ENCODE measurements at places on chromosomes 12 and 14.

- no peak for DNase-seq
These were observed 7.5 kb upstream of the SYNE3 start for GRCh38 chr14:95523815-95524448.

DNA sequence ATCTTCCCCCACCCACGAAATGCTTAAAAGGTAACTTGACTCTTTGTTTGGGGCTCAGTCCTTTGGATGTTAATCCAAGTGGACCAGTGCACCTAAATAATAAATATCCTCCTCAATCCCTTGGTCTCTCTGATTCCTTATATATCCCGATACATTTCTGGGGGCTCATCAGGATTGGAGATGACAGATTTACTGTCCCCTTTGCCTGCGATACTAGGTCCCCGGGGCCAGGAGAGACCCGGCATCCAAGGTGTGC, 26.3 kb downstream of the KLRK1 start:
- no peak for DNase-seq

DNA sequence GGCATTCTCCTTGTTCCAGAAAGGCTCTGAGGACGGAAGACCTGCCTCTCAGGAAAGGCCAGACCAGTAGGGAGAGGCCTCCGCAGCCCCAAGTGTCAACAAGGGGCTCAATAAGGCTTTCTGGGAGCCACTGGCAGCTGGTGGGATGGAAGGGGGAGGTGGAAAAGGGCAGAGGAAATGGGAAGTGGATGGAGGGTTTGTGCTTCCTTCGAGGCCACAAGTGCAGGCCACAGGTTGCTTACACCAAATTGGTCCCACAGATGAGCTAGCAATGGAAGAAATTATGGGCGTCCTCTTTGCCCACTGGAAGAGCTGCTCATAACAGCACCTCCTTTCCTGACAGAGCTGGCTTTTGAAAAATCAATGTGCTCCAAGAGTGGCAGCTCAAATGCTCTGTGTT, 28.2 kb downstream of the P2RX4 start:
- DNase-seq: no peak

- DNase-seq: no peak
These were observed 5.5 kb downstream of the CNTN1 start for GRCh38 chr12:40697566-40698259.

- no peak for DNase-seq
These were observed 388.8 kb upstream of the PDE3A start for GRCh38 chr12:19979584-19979983.

DNA sequence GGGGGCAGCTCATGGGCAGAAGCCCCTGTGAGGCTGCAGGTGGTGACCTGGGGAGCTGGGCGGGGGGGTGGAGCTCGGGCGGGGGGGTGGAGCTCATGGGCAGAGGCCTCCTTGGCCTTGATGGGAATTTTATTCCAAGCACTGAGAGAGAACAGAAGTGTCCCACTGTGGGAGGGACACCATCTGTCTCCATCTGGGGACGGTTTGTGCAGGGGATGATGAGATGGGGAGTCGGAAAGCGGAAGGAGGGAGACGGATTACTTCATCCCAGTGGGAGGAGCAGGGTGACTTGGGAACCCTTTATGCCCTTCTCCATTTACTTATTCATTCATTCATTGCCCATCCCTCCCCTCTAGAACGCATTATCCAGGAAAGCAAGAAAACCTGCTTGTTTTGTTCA, 304.7 kb downstream of the ADGRD1 start:
- DNase-seq: no peak

- no peak for DNase-seq
These were observed 81.9 kb downstream of the PELI2 start for GRCh38 chr14:56199982-56200577.

- DNase-seq: no peak
These were observed 133.0 kb upstream of the FRMD6 start for GRCh38 chr14:51518711-51519110.

- no peak for DNase-seq
These were observed 235.0 kb downstream of the EFCAB11 start for GRCh38 chr14:89719366-89720075.

DNA sequence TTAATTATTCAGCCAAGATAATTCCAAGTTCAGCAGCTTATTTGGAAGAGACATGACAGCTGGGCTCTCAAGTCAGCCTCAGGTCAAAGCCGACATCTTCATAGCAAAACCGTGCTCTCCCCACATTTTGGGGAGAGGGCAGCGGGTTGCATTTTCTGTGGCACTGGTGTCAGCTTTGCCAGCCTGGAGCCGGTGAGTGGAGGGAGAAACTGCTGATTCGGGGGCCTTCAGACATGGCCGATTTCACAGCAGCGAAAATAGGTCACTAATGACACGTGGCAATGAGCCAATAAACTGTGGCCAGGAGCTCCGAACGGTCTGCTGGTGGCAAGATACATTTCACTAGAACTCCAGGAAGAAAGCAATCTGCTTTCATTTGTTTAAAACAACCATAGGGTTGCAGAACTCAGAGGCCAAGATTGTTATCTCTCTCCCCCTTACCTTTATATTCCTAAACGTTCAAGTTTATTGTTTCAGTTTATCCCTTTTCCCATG, 173.2 kb downstream of the CAND1 start:
- DNase-seq: no peak

GRCh38 chr12:56162468-56163290, 4.5 kb downstream of the MYL6 start:
- DNase-seq: no peak

DNA sequence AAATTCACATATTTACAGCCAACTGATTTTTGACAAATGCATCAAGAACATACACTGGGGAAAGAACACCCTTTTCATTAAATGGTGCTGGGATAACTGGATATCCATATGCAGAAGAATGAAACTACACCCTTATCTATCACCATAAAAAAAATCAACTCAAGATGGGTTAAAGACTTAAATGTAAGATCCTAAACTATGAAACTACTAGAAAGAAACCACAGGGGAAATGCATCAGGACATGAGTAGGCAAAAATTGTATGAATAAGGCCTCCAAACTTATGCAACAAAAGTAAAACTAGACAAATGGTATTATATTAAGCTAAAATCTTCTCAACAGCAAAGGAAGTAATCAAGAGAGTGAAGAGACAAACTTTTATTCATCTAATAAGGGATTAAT, 242.6 kb downstream of the CPNE8 start:
- no peak for DNase-seq

DNA sequence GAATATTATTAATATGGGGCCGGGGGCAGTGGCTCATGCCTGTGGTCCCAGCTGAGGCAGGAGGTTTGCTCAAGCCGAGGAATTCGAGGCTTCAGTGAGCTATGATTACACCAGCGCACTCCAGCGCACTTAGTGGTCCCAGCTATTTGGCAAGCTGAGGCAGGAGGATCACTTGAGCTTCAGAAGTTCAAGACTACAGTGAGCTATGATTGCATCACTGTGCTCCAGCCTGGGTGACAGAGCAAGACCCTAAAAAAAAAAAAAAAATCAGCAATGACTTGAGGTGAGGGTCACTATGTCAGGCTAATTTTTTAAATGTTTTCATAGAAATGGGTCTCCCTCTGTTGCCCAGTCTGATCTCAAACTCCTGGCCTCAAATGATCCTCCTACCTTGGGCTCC, 243.4 kb downstream of the RBM19 start:
- no peak for DNase-seq

GRCh38 chr12:78118486-78118885, 287.8 kb downstream of the NAV3 start:
- DNase-seq: no peak

GRCh38 chr12:2509137-2509536, 285.6 kb upstream of the FKBP4 start:
- no peak for DNase-seq

GRCh38 chr12:96482086-96482485, 7.3 kb upstream of the CFAP54 start:
- DNase-seq: no peak

- DNase-seq: no peak
These were observed 105.3 kb downstream of the TGFB3 start for GRCh38 chr14:75876530-75876929.

GRCh38 chr12:117142094-117142493, 42.9 kb upstream of the TESC start:
- no peak for DNase-seq

GRCh38 chr14:64910847-64911495, 3.3 kb upstream of the CHURC1 start:
- DNase-seq: no peak

GRCh38 chr12:113119980-113120669, 15.4 kb downstream of the RASAL1 start:
- no peak for DNase-seq

GRCh38 chr14:22597771-22598098, 365 bp upstream of the ABHD4 start:
- no peak for DNase-seq

- no peak for DNase-seq
These were observed 95.7 kb downstream of the PPP2R5C start for GRCh38 chr14:101857226-101857625.

DNA sequence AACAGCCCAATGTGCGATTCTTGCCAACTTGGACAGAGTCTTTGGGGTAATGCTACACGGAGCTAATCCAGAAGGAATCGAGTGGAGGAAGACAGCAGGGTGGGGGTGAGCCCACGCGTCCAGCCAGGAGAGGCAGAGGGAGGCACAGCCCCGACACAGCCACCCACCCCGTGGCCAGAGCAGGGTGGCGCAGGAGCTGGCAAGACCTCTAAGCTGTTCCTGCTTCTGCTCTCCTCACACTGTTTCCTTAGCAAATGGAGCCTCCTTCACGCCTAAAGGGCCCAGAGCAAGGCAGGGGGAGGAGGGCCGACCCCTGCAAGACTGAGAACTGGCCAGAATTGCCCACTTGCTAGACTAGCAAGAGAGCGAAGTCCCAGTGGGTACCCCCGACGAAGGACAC, 91.5 kb downstream of the FBXL14 start:
- no peak for DNase-seq

- DNase-seq: no peak
These were observed 17.8 kb upstream of the RFC5 start for GRCh38 chr12:117998719-117999118.

DNA sequence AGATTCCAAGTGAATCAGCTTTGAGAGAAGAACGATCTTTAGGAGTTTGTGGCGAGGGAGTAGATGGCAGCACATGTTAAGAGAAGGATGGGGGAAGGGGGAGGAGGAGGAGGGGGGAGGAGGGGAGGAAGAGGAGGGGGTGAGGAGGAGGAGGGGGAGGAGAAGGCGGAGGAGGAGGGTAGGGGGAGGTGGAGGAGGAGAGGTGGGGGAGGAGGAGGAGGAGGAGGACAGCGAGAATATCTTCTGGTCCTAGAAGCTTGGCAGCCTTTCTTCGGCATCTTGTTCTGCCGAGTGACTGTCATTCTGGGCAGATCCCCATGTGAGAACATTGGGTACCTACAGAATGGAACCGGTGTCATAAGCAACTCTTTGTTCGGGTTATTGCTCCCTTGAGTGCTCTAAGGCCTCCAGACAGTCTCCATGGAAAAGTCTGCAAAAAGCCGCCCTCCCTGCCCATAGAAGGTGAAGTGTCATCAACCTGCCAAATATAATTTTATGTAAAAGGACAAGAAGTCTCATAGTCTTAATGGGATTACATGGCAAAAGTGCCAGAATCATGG, 6.9 kb downstream of the RFC5 start:
- no peak for DNase-seq

DNA sequence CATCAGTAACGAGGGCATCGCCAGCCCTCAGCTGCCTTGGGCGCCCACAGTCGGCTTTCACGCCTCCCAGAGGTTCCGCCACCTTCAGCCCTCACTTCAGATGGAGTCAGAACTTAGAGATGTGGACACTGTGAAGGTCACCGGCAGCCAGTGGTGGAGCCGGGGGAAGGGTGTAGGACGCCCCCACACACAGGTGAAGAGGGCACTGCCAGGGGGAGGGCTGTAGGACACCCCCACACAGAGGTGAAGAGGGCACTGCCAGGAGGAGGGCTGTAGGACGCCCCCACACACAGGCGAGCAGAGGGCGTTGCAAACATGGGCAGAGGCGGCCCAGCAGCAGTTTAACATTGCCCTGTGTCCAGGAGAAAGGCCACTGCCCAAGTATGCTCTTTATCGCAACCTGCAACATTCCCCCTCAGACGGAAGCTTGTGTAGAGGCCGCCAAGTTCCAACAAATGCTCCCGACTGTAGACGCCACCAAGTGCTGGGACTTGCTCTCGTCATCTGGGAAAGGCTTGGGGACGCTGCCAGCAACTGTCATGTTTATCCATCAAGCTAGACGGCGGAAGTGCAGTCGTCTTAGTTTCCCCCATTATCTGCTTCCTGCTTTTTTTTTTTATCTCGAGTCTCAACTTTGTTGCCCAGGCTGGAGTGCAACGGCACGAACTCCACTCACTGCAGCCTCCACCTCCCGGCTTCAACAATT, 4.9 kb upstream of the ANKLE2 start:
- no peak for DNase-seq

GRCh38 chr12:96811083-96811482, 96.0 kb upstream of the NEDD1 start:
- no peak for DNase-seq

GRCh38 chr14:61042220-61042619, 61.2 kb downstream of the SLC38A6 start:
- no peak for DNase-seq

GRCh38 chr14:35286707-35287106, 5.5 kb upstream of the PSMA6 start:
- DNase-seq: no peak

- no peak for DNase-seq
These were observed 325.9 kb upstream of the LRFN5 start for GRCh38 chr14:41280745-41281144.

DNA sequence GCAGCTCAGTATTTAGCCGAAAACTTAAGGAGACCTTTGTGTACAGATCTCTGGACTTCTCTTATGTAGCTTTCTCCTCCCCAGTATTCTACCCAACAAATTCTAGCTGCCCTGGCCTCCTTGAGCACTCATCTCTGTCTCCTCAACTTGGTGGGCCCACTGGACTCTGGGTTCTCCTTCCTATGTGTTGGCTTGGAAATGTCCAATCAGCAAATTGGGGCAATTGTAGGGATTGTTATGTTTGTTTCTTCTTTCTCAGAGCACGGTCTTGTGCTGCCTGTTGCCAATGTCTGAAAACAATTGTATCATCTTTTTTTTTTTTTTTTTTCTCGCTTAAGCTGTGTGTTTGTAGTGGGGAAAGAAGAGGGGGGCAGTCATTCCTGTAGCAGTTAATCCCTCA, 30.2 kb downstream of the NTN4 start:
- no peak for DNase-seq

DNA sequence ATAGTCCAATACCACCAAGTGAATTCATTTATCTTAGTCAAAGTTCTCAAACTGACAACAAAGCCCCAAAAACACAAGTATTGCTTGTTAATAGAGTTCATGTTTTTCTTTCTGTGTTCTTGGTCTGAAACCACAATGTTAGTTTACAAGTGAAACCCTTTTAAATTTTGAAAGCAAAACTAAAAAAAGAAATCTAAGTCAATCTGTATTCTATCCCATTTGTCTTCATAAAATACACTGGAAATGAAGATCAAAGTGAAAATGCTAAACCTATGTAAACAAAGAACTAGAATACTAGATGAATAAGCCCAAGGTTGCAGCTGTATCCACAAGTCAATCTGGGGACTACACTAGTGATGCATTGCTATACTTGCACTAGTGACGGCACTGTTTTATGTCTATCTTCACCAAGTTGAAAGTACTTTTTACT, 10.4 kb downstream of the MAP4K5 start:
- no peak for DNase-seq

All from stimulated activated CD4-positive, alpha-beta T cell treated with anti-CD3 and anti-CD28 coated beads, Interleukin-15, amount 100 ng/mL, for 1 hour (primary cell).